ENCODE measurements at places on chromosomes 6 and 20.

GRCh38 chr20:40502576-40502975, 186.5 kb downstream of the MAFB start:
- DNase-seq = no peak

GRCh38 chr20:17749626-17749977, 49.8 kb downstream of the BANF2 start:
- no peak for DNase-seq

GRCh38 chr20:9531581-9531980, 17.2 kb downstream of the LAMP5 start:
- no peak for DNase-seq

- no peak for DNase-seq
Observed at GRCh38 chr6:135581211-135581610, 83.7 kb upstream of the AHI1 start.

- DNase-seq = peak; percentile 32
Observed at GRCh38 chr20:38304845-38305447, 990 bp downstream of the BPI start.

- no peak for DNase-seq
Observed at GRCh38 chr6:168537540-168537884, 96.5 kb downstream of the SMOC2 start.

- DNase-seq = no peak
Observed at GRCh38 chr6:5351552-5352210, 90.4 kb downstream of the FARS2 start.

DNA sequence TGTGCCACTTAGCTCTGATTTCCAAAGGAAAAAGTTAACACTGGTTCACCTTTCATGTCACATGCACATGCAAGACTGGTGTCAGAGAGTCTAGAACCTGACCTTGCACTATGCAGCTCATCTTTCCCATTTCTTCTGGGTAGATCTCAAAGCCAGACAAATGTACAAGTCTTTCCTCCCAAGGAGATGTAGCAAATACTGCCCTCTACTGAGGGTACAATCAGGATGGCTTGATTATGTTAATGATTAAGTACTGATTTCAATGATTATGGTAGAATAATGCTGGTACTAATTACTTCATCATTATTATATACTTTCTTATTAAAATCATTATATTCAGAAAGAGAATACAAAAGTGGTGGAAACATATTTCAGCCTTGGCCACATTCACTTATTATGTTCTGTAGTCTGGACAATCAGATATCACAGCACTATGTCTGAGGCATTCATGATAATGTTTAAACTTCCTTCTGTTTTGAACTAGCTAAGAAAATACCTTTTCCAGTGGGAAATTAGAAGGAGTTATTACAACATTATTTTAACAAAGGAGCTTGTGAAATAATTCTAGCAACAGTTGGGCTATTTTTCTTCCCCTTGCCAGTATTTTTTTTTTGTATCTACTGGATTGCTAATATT, 68.5 kb upstream of the FOXO3 start:
- DNase-seq = peak; percentile 24

DNA sequence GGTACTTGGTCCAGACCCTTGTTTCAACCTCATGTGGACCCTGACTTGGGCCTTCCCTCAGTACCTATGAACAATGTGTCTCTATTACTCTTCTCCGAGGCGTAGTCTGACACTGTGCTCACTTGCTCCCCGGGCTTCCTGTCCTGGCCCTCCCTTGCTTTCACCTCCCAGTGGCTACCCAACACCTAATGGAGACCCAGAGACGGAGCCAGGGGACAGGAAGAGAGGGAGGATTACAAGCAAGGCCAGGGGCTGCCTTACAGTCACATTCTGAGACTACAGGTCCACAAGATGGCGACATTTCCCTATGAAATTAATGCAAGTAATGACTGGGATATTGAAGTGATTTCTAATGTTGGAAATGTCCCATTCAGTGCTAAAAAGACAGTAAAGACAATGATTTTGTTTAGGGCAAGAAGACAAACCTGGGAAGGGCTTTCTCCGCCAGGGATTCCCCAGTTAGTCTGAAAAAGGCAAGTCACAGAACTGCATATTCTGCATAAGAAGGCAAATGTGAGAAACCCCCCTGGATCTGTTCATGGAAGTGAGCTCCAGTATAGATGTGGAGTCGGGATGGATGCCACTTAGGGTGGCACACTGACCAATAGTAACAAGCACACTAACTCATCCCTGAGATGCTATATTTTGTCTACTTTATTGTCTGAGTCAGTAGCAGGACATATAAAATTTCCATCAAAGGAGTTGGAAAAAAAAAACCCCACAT, 44.0 kb upstream of the ZBTB24 start:
- peak; percentile 72 for DNase-seq

- DNase-seq = no peak
Observed at GRCh38 chr20:25225642-25226432, 22.0 kb upstream of the PYGB start.

DNA sequence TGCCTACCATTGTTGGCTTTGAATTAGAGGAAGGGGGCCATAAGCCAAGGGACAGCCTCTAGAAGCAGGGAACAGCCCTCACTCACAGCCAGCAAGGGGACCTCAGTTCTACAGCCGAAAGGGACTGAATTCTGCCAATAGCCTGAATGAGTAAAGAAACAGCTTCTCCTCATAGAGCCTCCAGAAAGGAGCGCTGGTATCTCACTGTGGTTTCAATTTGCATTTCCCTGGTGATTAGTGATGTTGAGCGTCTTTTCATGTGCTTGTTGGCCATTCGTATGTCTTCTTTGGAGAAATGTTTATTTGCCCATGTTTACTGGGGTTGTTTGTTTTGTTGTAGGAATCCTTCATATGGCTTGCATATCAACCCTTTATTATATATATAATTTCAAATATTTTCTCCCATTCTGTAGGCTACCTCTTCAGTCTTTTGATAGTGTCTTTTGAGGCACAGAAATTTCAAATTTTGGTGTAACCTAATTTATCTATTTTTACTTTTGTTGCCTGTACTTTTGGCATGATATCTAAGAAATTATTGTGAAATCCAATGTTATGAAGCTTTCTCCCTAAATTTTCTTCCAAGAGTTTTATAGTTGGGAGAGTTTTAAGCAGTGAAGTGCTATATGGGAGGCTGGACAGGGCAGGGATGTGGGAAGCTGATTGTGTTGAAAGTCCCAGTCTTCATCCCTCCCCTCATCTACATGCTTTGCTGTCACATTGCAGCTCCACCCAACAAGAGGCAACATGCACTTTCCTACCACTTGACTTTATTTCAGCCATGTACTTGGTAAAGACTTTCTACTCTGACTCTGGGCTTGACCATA, 82.3 kb upstream of the SHLD1 start:
- DNase-seq = no peak

GRCh38 chr6:74658391-74658790, 547.5 kb downstream of the COL12A1 start:
- no peak for DNase-seq

DNA sequence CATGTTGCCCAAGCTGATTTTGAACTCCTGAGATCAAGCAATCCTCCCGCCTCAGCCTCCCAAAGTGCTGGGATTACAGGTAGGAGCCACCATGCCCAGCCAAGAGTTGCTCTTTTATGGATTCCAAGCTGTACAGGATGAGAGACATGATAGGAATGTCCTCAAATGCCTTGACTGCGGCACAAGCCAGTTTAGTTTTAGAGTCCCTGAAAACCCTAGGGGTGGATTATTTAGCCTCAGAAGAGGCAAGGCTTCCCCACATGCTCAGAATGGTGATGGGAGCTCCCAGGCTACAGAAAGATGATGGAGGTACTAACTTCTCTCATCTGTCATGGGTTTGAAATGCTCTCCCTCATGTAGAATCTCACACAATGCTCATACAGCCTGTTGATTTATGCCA, 280.5 kb upstream of the PRND start:
- no peak for DNase-seq

DNA sequence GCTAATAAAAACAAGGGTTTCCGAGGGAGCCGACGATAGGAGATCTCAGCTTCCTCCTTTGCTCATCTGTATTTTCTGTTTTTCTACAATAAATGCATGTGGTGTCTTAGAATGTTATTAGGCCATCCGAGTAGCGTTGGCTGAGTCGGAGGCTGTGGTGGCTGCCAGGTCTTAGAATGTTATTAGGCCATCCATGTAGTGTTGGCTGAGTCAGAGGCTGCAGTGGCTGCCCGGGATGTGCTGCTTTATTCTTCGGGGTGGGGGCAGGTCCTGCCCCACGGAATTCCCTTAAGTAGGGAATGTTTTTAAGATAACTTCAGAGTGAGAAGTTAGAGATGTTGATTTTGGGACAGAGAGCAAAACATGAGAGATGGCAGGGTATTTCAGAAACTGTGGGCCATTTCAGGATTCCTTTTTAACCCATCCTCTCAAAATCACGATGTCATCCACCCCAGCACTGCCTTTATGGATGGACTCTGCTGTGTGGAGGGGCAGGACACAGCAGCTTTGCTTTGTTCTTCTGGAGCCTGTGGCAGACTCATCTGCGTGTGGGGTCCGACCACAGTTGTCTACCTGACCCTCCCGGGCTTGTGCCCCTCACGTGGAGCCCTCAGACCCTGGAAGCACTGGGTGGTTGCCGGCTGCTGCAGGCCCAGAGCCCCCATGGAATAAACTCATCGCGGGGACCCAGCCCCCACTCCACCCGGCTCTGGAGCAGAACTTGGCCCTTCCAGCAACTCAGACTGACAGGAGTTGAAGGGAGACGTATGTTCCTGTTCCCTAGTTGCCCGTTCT, 20.4 kb downstream of the OSBPL2 start:
- DNase-seq = no peak

- DNase-seq = no peak
Observed at GRCh38 chr6:23503173-23503572, 622.8 kb upstream of the NRSN1 start.

DNA sequence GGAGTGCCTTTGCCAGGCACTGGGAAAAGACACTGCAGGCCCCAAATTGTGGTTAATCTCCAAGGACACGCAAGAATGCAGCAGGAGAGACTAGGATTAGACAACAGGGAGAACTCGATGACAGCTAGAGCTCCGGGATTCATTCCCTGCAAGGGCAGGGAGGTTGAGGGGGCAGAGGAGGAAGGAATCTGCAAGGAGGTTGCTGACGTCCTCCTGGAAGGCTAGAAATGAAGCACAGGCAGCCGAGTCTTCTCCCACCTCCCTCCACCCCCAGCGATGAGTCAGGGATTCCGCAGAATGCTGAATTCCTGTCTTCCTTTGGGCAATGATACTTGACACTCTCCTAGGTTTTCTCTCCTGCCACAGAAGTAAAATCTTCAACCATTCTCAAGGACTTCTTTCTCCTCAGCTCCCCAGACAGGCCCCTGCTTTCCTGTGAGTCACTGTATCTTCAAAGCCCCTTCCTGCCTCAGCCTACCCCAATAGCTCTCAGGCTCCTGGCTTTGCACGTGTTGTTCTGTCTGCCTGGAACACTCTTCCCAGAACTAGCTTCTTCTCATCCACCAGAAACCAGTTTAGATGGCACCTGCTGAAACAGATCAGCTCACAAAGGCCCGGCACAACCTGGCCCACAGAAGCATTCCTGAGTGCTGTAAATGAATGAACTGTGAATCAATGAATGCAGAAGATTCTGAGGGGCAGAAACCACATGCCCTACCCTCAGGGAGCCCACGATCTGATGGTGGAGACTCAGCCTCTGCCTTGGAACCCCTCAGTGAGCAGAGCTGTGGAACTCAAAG, 85.6 kb downstream of the MRPL14 start:
- no peak for DNase-seq

DNA sequence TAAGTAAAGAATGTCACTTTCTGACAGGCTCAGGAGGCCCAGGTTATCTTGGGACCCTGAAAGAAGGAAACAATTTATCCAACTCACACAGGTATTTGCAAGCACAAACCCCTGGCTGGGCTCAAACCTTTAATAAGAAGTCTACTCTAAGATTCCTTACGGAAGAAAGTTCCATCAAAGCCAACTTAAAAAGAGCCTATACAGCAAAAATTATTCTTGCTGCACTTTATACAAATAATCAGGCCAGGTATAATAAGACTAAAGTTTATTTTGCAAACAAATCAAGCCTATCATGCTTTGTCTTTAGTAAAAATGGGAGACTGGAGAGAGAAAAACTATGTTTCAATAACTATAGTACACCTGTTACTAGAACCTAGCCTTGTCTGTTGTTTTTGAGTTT, 102.1 kb downstream of the DTNBP1 start:
- DNase-seq = no peak

- DNase-seq = no peak
Observed at GRCh38 chr20:50572938-50573777, 63.0 kb downstream of the PTPN1 start.

- peak; percentile 76 for DNase-seq
Observed at GRCh38 chr6:72619883-72620696, 1.8 kb upstream of the KCNQ5 start.

DNA sequence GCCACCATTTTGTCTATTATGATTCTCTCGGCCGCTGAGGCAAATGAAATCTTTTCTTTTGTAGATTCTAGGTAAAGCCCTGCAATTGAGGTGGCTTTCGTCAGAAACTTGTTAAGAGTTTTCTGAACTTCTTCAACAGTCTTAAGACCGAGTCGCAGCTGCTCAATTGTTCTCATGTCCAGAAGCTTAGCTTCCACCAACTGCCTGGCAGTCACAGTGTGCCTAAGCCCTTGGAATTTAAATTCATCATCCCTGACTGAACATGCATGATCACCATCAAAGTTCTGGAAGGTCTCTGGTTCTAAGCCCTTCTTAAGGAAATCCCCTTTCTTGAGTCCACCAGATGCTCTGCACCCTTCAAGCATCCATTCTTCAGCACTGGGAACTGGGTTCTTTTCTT, 25.7 kb downstream of the DST start:
- DNase-seq = no peak

GRCh38 chr6:156776840-156777576, at the start of gene ARID1B:
TSS of gene ARID1B (plus strand) at chr6:156777378. CDS start at chr6:156777681, 303 bp downstream.
- peak; percentile 83 for DNase-seq

DNA sequence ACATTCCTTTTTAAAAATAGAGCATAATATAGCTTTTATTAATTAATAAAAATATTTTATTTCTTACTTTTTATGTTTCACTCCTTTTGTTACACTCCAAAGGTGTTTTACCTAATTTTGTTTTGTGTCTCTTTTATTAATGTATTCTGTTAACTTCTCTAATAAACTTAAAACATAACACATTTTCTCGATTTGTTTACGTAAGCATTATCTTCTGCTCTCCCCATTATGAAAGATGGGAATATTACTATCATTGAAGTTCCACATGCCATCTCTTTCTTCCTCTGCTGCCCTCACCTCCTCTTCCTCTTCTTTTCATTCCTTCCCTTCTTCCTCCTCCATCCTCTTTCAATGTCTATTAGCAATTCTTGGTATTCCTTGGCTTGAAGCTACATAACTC, 85.0 kb upstream of the HCRTR2 start:
- DNase-seq = no peak
